D341Med (cell line): ENCODE measurements at places on chromosomes 6 and 20.

GRCh38 chr6:11681770-11682169 is 96.8 kb downstream of the ADTRP start:
- no peak for DNase-seq

GRCh38 chr6:166267526-166267925 is 40.7 kb downstream of the PRR18 start:
- no peak for DNase-seq

GRCh38 chr6:98844244-98845210 is 10.2 kb downstream of the POU3F2 start:
- DNase-seq, result peak; percentile 50

- DNase-seq, result no peak
These were observed 13.4 kb downstream of the MTFR2 start for GRCh38 chr6:136236466-136237293.

GRCh38 chr6:64214373-64214772 is 578.8 kb downstream of the PHF3 start:
- no peak for DNase-seq

- DNase-seq, result no peak
These were observed 292.8 kb downstream of the FRK start for GRCh38 chr6:115767931-115768330.

GRCh38 chr20:38350879-38351775 is 4.8 kb downstream of the LBP start:
- no peak for DNase-seq
